ENCODE measurements at places on chromosomes 6 and 20.
A peak's percentile ranks its signal among the peaks of the same experiment; 100 is the strongest.

DNA sequence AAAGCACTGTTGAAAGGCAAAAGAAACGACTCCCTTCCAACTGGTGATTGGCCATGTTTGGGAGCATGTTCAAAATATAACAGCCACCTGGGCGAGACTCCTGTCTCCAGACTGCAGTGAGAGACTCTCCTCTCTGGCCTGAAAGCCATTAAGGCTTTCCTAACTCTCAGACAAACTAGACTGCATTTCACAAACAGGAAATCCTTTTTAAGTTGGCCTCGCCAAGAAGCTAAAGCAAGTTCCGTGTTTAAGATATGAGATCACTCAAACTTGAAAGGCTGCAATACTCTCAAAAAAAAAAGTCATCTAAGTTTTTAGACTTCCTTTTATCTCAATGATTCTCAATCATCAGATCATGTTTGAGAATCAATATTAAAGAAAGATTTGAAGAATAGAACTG lies 117.0 kb downstream of the TFAP2A start:
- peak; percentile 63 for DNase-seq

DNA sequence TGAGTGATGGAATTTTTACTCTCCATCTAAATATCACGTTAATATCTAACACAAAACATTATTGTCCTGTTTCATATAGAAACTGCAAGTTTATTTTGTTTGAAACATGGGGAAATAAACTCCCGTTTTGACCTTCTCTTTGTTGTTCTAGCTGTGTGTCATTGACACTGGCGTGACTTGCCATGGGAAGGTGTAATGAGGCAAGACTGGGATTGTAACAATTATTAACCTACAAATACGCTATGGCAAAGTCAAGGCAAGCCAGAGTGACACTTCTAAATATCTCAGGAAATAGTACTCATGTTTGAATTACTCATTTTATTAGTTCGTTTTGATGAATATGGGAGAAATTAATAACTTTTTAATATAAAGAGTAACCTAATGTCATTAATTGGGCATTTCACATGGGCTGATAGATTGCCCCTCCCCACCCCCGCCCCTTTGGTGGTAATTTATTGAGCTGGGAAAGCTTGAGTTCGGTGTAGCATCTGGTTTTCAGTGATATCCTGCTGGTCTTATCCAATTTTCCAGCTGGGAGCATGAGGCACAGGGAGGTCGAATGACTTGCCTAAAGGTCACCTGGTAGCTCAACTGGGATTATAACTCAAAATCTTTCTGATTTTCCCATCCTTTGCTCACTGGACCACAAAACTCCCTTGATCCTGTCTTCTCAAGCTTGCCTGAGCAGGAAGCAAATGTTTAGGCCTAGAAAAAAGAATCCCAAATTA lies 380.6 kb upstream of the JAG1 start:
- DNase-seq, result no peak

DNA sequence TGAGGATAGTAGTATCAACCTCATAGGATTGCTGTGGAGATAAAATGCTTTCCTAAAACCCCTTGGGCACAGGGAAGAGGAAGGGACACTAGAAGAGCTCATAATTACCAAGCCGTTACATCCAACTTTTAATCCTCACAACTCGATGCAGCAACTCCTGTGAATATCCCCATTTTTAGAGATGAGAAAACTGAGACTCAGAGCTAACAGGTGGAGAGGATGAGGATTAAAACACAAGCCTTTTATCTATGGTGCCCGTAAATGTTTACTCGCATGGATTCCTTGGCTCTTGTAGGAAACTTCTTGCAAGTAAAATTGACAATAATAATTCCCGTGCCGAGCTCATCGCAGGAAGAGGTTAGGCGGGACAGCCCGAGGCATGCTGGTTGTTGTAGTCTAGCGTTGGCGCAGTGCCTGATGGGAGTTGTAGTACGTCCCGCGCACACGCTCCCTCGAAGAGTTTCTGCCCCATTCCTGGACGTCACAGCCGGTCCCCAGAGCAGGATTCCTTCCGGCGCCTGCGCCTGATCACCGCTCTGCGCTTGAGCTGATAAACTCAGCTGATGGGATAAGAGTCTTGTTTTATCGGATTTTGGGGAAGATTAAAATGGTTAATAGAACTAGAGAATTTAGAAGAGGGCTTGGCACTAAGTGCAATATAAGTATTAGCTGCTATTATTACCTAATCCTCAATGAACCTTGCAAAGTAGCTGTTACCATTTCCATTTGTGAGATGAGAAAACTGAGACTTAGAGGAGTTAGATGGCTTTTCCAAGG lies 2.8 kb upstream of the UBE2V1 start:
- DNase-seq, result peak; percentile 99

GRCh38 chr6:34334796-34335416 lies 57.6 kb downstream of the NUDT3 start:
- DNase-seq, result no peak

- no peak for DNase-seq
Measured at GRCh38 chr6:103107985-103108384, 1714.5 kb downstream of the GRIK2 start.

GRCh38 chr20:1949347-1950100 lies 44.3 kb downstream of the PDYN start:
- DNase-seq, result no peak

DNA sequence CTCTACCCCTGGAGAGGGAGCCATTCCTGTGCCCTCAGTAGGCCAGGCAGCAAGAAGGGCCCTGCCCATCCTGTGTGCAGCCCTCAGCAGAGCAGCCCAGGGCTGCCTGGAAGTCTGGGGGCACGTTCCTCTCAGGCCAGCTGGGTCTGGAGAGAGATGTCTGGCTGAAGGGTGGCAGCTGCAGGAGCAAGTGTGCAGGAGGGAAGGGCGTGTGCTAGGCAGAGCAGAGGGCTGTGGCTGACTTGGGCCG lies 62.7 kb downstream of the NOL4L start:
- DNase-seq, result no peak
